ENCODE measurements at places on chromosomes 4 and X.
A peak's percentile ranks its signal among the peaks of the same experiment; 100 is the strongest.

- peak; percentile 38 for DNase-seq
Measured at GRCh38 chrX:140091125-140091886, 126.0 kb upstream of the CXorf66 start.

DNA sequence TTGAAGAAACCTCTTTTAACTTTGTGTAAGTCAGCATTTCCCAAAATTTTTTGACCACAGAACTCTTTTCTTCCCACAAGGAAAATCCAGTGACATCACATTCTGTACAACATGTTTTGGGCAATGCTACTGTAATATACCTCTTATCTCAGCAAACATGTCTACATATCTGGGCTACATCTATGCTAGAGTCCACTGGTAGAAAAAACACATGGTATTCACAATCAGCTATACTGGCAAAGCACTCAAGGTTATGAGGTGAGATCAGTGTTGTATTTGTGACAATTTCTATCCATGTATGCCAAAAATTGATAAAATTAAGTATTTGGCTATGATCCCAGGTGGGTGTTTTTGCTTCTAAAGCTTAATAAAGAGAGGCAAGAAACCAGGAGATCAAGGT is 98.0 kb downstream of the ATP11C start:
- DNase-seq: no peak

DNA sequence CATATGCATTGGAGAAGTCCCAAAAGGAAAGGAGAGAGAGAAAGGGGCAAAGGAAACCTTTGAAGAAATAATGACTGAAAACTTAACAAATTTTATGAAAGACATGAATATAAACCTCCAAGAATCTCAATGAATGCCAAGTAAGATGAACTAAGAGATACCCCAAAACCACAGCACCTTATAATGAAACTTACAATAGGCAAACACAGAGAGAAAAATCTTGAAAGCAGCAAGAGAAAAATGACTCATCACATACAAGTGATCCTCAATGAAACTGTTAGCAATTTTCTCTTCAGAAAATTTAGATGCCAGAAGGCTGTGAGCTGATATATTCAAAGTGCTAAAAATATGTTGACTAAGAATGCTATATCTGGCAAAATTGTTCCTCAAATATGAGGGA is 10.1 kb downstream of the SMIM10L2A start:
- no peak for DNase-seq

DNA sequence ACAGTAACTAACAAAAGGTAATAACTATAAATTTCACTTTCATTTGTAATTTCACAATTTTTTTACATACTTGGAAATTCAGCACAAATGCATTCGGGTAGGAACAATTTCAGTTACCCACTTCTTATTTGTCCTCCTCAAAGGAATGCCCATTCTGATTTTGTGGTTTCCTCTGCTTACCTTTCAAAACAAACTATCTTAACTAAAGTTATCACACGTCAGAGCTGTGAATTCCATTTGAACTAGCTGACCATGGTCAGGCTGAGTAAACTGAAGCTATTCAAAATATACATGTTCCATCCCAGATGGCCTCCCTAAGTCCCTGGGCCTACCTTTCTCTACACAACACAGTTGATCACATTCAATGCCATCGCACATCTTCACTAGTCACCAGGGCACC is 4.5 kb downstream of the CTPS2 start:
- DNase-seq: no peak

GRCh38 chr4:180682776-180683175 is 1560.4 kb upstream of the TENM3 start:
- no peak for DNase-seq

DNA sequence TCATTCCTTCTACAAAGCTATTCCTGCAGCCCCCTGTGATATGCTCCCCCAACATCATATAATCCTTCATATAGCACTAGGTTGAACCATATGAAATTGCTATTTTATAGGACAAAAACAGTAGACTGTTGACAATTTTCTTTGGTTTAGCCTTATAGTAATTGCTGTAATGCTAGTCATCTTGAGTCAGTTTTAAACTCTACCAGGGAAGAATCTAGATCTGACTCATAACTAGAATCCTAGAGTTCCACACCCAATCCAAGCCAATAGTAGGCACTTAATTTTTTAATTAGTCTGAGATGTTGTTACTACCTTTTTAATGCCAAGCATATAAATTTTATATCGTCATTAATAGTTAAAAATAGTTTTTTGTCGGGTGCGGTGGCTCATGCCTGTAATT is 136.8 kb downstream of the CHRNA9 start:
- no peak for DNase-seq

DNA sequence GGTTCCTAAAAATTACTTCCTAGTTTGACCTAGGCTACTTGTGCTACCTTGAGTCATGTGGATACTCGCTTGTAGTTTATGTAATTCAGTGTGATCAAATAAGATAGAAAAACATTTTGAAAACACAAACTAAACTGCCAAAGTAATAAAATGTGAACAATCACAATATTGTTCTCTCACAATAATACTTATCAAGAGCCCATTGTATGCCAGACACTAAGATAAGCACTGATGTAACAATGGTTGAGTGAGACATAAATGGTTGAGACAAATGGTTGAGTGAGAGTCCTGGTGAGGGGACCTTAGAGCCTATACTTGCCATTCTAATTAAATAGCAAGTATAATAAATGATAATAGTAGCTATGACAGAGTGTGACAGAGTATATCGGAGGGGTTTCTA is 41.7 kb downstream of the RFC1 start:
- no peak for DNase-seq

DNA sequence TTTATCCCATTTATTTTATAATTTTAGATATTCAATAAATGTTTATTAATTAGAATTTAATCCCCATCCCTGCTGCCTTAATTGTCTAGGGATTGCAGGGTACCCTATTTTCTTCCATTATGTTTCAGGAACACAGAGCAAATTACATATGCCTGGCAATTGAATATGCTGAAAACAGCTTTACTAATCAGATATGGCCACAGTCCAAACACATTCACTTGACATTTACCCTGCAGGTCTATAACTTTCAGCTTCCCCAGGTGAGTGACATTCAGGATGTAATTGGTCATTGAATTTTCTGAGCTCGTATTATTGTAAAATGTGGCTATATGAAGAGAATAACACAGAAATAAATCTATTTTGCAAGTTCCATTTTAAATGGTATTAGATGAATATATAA is 218.7 kb upstream of the NDST4 start:
- no peak for DNase-seq

GRCh38 chrX:19775830-19776485 is 111.4 kb downstream of the SH3KBP1 start:
- DNase-seq: no peak

GRCh38 chr4:177638871-177639270 is 196.6 kb upstream of the AGA start:
- no peak for DNase-seq

- no peak for DNase-seq
Measured at GRCh38 chr4:168487282-168488035, 7.2 kb upstream of the DDX60L start.

DNA sequence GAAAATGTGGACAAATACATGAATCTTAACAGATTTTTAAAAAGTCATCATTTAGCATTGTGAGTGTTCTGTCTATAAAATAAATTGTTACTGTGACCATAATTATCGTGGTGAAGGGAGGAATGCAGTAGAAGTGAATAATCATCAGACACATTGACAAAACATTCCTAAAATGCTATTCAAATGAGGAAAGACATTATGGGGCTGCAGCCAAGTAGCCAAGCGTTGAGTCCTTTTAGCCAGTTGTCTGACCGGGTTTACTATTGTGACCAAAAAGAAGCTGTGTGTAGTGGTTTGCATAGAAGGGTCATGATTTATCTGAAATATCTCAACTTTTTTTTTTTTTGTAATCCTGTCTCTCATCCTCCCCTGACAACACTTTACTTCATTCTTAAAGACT is 19.5 kb downstream of the WWC2 start:
- peak; percentile 33 for DNase-seq

DNA sequence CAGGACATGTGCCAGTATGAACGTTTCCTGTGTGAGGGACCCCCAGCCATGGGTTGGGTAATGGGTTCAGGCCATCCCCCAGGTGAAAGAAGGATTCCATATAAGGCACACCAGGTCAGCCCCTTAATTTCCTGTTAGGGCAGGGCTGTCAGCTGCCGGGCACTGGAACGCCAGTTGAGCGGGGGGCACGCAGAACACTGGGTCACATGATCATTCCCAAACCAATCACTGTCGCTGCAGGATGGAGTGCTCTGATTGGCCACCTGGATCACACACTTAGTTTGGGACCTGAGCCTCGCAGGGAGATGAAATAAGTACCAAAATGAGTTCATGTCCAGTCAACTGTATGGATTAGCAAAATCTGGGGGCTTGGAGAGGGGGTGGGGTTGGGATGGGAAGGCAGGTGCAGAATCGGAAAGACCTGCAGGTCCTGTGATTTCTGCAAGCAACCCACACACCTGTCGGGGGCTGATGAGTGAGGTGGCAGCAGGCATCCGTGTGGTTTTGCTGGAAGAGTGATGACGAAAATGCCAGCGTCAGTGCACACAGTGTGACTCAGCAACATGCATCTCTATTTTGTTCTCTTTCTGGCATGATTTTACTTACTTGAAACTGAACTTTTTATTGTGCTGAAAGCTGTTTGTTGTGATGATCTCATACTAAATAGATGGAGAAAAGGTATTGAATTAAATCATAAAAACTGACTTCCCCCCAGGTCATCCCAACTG is 32.2 kb downstream of the RNF212 start:
- no peak for DNase-seq

DNA sequence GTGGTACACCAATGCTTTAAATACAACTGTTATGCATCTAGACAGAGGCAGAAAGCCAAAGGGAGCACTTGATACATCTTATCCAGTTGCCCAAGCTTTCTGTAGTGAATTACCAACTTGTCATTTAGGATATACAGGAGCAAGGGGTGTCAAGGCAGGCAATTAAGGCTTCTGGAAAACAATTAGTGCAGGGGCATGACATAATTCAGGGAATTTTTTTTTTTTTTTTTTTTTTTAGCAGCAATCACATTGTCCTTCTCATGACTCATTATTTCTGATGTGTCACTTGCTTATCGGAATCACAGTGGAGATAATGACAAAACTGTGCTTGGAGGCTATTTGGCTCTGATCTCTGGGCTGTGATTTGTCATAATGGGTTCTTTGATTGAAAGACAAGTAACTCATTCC is 259.5 kb downstream of the ARHGAP24 start:
- DNase-seq: no peak

DNA sequence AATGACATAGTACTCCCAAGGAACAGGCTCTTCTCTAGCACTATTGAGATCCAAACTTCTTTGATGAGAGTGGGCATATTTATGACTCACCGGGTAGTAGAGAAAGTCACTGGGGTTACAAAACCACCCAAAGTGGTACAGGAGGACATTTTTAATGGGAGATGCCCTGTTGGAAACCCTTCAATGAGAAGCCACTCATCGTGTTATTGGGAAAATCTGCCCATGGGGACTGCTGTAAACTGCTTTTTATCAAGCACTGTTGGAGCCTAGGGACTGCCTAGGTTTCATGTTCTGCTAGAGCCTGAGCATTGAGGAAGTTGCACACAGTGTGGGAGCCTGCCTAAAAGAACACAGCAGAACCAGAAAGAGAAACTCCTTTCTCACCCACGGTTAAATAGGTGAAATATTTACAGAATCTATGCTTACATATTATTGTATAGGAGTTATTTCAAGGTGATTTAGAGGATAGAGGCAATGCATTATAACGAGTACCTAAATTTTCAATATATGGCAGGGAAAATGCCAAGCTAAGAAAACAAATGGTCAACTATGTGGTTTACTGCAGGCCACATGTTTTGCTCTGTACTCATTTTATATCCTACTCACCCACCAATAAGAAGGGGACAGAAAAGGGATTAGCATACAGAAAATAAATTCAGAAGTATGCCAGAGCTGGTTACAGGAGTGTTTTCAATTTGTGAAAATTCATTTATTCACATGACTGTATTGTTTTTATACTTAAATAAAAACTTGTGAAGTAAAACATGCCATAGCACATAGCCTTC is 559.1 kb downstream of the FSTL5 start:
- no peak for DNase-seq

DNA sequence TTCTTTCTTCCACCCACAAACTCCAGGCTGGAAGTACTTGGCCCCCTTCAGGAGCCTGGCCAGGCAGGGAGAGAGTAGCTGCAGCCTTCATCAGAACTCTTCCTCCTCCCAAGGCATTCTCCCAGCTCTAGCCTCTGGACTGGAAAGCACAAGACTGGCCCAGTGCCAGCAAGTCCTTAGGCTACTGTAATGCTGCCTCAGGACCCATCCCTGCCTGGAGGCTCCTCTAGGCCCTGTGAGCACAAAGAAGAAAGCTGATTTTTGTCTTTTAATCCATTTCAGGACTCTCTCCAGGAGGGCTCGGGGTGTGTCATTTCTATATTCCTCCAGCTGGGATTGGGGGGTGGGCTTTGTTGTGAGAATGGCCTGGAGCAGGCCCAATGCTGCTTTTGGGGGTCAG is 10.8 kb downstream of the AWAT2 start:
- no peak for DNase-seq

DNA sequence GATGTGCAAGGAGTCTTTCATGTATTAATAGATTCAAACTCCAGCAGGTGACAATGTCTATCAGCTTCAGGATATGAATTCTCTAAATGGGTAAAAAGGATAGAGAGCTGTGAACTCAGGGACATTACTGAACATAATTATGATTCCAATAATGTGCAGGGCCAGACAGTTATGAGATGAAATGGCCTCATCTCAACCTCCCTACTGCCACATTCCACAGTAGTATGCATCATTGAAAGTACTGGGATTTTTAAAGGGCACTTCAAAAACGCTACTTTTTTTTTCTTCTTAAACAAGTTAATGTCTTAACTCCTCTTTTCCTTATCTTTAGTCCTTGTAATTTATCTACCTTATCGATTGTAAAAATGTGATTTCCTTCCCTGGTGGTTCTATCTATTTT is 202.0 kb downstream of the APBB2 start:
- DNase-seq: no peak

DNA sequence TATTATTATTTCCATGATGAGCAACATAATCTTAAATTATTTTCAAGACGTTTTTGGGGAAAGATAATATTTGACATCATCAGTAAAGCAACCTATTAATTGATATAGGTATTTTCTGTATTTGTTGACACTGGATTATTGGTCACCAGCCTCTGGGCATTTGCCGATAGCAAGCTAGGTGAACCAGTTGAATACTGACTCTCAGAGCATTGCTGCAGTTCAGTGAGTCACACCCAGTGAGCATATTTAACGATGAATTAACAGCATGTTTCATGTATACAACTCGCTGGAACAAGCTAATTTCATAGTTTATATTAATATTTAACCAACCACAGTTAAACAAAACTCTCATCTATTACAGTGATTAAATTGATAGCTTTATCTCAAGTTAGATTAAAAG is 1006.0 kb upstream of the DIAPH2 start:
- DNase-seq: no peak

- peak; percentile 67 for DNase-seq
Measured at GRCh38 chr4:10115797-10116568, 616 bp downstream of the WDR1 start.

DNA sequence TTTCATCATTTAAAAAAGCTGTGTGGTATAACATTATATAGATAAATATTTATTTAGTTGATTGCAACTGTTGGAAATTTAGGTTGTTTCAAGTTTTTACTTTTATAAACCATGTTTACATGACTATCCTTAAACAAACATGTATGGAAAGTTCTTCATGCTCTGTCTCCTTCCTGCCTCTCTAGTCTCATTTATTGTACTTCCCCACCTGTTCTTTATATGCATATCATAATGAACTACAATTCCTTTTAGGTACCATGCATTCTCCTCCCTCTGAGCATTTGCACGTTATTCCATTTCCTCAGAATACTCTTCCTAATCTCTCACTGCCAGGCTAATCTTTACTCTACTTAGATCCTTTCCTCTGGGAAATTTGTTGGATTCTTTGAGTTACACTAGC is 16.9 kb upstream of the ADH6 start:
- no peak for DNase-seq

- DNase-seq: no peak
Measured at GRCh38 chr4:122700178-122700725, 32.3 kb upstream of the BBS12 start.

All from right kidney (tissue), 9 donors.